ENCODE measurements at places on chromosomes 6 and 20.

- DNase-seq: no peak
Measured at GRCh38 chr20:31715766-31716165, 6.9 kb downstream of the BCL2L1 start.

DNA sequence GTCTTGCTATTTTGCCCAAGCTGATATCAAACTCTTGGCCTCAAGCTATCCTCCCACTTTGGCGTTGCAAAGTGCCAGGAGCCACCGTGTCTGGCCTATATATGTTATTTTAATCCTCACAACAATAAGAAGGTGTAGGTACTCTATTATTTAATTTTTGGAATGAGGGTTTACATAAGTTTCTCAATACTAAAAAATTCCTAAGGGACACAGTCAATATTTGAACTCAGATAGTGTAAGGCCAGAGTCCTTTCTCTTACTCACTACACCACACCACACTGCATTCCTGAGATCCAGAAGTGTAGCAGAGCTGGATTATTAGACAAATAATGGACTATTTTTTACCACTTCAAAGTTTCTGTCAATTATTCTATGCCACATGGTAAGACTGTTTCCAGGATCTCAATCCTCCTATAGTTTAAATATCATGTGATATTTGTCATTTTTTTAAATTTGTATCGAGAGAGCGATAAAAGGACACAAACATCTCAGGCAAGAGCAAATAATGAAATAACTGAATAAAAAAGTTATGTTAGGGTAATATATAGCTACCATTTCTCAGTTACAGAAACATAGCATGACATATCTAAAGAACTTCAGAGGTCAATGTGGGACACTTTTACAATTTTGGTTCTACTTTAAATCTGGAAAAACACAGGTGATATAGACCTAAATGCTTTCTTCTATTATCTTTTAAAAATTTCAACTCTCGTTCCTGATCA lies 162.2 kb upstream of the THEMIS start:
- no peak for DNase-seq

DNA sequence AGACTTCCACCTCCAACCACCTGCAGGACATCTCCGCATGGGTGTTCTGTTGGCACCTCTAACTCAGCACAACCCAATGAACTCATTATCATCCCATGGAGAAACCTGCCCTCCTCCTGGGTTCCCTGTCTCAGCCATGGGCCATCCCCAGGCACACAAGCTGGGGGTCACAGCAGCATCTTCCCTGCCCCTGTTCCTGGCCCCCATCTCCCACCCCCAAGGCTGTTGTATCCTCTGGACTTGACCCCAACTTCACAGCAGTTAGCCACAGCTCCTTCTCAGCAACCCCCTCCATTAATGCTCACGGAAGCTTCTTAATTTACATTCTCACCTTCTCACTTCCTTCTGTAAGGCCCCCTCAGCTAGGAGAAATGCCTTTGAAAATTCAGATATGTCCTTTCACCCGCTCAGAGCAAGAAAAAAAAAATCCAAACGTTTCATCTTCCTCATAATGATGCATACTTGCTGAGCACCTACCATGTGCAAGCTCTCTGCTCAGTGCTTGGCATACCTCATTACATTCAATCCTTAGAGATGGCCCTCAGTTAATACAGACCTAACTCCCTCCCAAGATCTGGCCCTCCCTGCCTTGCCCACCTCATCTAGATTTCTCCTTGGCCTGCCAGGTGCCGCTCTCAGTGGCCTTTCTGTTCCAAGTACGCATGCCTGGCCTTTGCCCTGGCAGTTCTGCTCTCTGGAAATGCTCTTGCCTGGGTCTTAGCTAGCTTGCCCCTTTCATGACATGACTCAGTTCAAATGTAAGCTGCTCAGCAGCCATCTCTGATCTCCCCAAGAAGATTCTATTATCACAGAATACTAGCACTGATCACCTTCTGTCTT lies 2.5 kb upstream of the NELFCD start:
- DNase-seq: no peak

DNA sequence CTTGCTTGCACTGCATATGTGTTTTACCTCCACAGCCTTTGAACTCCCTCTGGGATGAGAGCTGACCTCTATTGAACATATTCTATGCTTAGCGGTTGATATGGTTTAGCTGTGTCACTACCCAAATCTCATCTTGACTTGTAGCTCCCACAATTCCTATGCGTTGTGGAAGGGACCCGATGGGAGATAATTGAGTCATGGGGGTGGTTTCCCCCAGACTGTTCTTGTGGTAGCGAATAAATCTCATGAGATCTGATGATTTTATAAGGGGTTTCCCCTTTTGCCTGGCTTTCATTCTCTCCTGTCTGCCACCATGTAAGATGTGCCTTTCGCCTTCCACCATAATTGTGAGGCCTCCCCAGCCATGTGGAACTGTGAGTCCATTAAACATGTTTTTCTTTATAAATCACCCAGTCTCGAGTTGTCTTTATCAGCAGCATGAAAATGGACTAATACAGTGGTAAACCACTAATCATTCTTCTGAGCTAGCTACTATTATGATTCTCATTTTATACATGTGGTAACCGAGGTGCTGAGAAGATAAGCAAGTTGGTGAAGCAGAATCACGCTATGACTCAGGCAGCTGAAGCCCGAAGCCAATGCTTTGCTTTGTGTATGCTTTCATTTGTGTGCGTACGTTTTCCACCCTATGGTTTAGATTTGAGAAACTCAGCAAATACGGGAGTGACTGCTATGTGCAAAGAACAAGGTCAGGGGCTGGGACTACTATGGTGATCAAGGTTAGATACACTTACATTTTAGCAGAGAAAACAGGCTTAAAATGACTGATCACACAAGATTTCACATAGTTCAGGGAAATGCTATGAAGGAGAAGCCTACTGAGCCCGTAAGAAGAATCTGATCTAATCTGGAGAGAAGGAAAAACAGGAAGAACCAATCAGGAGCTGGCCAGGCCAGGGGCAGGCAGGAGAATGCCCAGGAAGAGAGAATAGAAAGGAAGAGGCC lies 363.5 kb downstream of the ESR1 start:
- DNase-seq: peak; percentile 14

- DNase-seq: no peak
Measured at GRCh38 chr6:166766769-166767168, 139.7 kb upstream of the RPS6KA2 start.

DNA sequence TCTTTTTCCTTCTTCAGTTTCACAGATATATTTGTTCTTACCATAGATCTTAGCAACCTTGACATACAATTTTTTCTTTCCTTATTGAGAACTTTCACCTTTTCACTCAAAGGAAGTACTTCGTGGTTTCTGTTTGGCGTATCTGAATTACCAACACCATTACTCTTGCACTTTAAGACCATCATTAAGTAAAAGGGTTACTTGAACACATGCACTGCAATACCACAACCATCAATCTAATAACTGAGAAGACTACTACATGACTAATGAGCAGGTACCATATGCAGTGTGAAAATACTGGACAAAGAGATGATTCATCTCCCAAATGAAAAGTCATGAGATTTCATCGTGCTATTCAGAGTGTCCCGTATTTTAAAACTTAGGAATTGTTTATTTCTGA lies 21.7 kb upstream of the SENP6 start:
- DNase-seq: no peak

GRCh38 chr6:17334265-17334664 lies 53.1 kb downstream of the RBM24 start:
- no peak for DNase-seq

DNA sequence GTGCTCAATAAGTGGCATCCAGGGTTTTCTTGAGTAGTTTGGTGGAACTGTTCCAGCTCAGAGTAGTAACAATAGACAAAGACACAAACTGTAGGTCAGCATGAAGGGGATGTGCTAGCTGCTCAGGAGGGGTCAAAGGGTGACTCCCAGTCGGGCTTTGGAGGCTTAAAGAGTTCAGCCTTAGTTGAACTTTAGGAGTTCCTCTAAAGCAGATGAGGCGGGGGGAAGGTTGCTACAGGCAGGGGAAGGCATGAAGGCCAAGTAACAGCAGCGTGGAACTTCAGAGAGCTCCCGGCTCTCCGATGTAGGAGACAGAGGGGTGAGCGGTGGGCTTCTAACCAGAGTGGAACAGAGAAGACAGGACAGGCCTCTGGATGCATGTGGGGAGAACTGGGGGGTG lies 115.5 kb upstream of the CD93 start:
- DNase-seq: no peak

- DNase-seq: no peak
Measured at GRCh38 chr6:23447731-23448130, 678.3 kb upstream of the NRSN1 start.

GRCh38 chr6:104887350-104887749 lies 27.6 kb upstream of the HACE1 start:
- no peak for DNase-seq

GRCh38 chr6:31175971-31176370 lies 5.5 kb upstream of the POU5F1 start:
- DNase-seq: no peak

GRCh38 chr6:150426198-150426597 lies 57.4 kb downstream of the IYD start:
- DNase-seq: no peak

- no peak for DNase-seq
Measured at GRCh38 chr20:40689100-40689942, at the start of gene MAFB. Gene MAFB, minus strand, starts transcription at chr20:40689236. Its CDS starts 386 bp downstream, at chr20:40688850.

- no peak for DNase-seq
Measured at GRCh38 chr20:48215536-48215935, 430.3 kb upstream of the SULF2 start.

DNA sequence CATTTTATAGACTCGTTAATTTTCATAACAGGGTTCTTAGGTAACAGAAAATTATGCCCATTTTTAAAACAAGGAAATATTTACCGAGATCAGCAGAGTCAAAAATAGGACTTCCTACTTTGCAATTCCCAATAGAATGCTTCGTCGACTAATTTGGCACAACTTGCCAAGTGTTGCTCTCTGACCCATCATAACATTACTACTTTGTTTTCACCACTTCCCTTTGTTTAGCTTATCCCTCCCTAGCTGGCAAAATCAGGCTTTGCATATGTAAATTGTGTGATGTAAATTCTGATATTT lies 914 bp upstream of the RANBP9 start:
- DNase-seq: no peak

- DNase-seq: no peak
Measured at GRCh38 chr6:148379966-148380713, 37.5 kb downstream of the SASH1 start.

GRCh38 chr6:154154389-154154967 lies 115.4 kb downstream of the OPRM1 start:
- DNase-seq: peak; percentile 57

DNA sequence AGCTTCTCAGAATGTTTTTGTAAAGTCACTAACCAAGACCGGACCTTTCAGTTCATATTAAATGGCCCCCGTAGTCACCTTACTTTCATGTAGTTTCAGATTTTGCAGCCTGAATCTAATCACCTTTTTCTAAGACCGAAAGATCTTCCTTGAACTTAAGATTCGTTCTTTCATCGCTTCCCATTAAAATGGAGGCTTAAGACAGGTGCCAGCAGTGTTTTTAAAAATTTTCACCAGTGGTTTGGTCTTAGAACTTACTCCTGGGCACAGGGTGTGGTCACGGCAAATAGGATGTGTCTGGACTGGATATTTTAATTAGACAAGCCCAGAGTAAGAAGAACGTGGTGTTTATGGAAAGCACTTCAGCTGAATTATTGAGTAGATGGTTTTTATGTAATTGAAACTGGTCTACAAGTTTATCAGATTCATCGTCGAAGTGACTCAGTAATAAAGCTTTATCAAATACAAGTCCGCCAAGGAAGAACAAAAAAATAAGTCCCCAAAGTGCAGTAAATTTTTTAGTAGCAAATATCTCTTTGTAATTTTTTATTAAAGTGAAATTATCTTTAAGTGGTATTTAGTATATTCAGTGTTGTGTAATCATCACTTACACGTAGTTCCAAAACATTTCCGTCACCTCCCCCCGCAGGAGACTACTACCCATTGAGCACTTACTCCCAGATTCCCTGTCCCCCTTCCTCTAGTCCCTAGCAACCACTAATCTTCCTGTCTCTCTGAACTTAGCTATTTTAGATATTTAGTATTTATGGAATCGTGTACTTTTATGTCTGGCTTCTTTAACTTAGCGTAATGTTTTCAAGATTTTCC lies 868 bp downstream of the SRSF3 start:
- no peak for DNase-seq

DNA sequence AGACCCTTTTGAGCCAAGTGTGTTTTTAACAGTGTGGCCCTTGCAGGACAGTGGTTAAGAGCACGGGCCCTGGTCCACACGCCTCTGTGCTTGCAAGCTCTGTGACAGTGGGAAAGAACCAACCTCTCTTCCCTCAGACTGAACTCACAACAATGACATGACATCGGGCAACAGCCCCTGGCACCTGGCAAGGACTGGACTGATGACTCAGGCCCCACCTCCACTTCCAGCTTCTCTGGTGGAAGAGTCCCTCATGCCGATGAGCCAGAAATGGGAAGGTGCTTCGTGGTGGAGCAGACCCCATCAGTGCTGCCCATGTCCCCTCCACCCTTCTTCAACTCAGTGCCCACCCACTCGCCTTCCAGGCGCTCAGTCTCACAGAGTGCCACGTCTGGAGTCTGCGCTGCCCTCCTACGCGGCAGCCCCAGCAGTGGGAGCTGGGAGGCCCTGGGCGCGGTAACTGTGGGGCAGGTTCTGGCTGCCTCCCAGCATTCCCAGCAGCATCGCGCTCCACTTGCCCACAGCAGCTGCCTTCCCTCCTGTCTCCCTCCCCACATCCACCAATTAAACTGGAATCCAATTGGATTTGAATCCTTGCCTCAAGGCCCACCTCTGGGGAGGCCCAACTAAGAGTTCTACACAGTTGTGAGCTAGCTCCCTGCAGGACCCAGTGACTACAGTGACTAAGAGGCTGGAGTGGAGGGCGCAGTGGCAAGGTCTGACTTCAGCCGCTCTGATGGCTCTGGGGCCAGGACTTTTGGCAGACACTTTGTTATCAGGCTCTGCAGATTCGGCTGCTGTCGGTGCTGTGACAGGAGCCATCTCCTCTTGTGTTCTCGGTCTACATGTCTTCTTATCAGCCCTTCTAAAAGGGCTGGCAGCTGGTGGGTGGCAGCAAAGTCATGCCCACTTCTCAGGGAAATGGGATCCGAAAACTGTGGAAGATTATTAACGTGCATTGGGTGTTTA lies 156.8 kb upstream of the MLN start:
- no peak for DNase-seq

DNA sequence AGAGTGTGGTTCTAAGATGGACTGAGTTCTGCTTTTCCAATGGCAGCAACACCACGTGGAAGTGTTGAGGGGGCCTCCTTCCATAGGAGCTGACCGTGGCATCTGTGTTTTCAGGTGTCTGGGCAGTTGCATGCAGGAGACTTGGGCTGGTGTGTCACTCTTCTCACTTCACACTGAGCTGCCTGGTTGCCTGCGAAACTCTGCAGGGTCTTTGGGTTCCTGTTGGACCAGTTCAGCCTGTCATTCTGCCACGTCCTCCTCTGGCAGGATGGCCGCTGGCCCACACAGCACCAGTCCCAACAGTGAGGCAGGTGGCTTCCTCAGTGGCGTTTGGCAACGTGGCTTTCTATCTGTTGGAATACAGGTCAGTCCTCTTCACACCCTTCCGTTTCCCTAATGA lies 16.1 kb upstream of the UNC93A start:
- DNase-seq: no peak

DNA sequence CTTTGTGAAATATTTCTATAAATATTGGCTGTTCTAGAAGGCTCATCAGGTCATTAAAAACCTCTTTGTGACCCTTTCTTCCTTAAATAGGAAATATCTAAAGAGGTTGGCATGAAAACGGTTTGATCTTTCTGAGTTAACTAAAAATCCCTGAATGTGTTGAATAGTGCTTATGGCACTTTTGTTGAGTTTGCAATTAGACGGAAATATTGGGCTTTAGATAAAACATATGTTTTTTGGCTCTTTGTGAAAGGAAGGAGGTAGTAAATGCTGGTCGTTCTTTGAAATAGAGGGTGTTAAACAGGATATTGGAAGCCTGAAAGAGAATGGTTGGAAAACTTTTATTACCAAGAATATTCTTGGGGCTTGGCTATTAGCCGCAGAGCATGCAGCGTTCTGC lies 163.0 kb downstream of the ARID1B start:
- no peak for DNase-seq

Data from T-helper 9 cell (primary cell).